NCI-H1694 treated with DMSO at 0.1 percent for 48 hours (cell line): ENCODE measurements at places on chromosomes 2 and 18.

DNA sequence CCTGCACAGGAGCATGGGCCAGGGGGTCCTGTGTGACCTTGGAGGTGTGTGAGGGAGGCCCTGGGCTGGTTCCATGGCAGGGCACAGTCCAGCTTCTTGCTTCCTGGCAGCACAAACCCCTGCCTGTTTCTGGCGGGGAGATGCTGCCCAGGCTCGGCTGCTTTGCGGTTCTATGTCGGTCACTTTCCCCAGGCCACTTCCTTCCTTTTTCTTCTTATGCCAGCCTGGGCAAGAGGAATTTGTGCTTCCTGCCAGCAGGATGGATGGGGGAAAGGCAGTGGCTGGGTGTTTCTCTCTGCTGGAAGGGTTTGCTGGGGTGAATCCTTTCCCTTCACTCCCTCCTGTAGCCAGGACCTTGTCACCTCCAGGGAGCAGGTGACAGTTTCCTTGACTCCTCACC lies 24.3 kb downstream of the ASAP2 start:
- DNase-seq = no peak

DNA sequence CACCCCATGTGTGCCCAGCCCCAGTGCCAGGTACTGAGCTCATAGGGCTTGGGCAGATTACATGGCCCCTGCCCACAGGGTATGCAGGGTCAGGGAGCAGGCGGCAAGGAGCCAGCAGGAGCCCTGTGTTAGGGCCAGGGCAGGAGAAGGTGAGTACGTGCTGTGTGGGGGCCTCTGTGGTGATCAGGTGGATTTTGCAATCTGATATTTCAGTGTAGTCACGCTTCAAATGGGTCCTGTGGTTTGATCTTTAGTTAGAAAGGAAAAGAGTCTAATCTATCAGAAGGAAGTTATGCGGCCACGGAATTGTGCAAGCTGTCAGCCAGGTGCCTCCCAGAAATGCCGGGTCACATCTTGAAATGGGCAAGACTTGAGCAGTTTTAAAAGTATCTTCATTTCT lies 13.9 kb downstream of the UBE2F start:
- no peak for DNase-seq

- no peak for DNase-seq
These were observed 11.2 kb upstream of the SP5 start for GRCh38 chr2:170703776-170704476.

- DNase-seq = no peak
These were observed 29.4 kb upstream of the BMP10 start for GRCh38 chr2:68900496-68901198.

- DNase-seq = no peak
These were observed 134.3 kb downstream of the TDRD15 start for GRCh38 chr2:21258082-21258481.

- no peak for DNase-seq
These were observed 72.7 kb upstream of the CCDC68 start for GRCh38 chr18:55031979-55032378.

GRCh38 chr2:114192362-114192761 lies 250.1 kb upstream of the DPP10 start:
- DNase-seq = no peak

DNA sequence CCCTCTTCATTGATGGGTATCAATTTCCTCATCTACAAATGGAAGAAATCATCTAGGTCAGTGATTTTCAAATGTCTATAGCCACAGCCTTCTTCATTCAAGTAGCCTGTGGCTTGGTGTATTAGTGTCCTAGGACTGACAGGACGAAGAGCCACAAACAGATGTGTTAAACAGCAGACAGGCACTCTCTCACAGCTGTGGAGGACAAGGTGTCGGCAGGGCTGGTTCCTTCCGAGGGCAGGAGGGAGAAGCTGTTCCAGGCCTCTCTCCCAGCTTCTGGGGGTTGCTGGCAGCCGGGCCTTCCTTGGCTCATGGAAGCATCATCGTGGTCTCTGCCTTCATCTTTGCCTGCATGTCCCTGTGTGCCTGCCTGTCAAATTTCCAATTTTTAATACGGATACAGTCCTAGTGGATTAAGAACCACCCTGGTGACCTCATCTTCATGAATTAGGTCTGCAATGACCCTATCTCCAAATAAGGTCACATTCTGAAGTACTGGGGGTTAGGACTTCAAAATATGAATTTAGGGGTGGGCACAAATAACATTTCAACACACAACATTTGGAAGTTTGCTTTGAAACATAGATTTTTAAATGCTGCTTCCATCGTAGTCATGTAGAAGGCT lies 86.5 kb downstream of the PTGR3 start:
- DNase-seq = no peak

DNA sequence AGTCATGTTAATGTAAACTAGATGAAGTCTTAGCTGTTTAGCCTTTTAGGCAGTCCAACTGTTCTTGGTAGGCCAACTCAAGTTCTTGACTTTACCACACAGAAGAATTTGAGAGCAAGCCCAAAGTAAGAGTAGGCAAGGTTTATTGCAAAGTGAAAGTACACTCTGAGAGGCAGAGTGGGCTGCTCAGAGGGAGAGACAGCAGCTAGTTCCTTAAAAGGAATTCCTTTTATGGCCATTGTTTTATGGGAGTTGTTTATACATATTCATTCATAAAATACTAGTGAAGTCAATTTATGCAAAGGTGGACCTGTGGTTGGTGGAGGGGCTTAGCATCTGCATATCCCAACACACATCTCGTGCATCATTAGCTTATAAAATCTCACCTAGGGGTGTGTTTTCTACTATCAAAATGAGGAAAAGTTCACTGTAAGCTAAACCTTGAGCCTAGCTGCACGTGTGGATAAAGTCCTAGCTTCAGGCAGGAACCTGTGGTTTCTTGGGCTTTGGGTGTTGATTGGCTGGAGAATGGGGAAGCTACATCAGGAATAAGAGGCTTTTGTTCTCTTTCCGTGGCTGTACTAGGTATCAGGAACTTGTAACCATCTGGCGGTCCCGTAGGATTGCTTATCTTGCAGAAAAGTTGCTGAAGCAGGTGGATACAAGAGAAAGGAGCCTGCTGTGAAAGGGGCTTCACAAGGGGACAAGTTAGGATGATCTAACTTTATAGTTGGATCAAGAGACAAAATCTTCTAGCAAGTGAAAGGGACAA lies 110.4 kb upstream of the GULP1 start:
- no peak for DNase-seq

DNA sequence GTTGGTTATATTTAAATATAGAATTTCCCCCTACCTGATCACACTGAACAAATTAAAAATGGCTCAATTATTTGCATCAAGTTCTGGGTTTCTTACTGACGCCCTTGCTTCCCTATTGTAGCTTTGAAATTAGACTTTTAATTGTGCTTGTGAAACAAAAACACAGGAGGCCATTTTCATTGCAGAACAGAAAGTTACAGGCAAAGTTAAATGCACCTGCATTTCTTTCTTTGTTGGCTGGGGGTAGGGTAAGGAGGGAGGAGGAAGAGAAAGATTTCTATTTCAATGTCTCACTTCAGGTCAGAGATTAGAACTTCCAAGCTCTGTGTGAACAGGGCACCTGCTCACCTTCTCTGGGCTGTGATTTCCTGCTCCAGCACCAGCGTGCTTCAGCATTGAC lies 199.6 kb downstream of the BCL11A start:
- no peak for DNase-seq

GRCh38 chr2:170258382-170258781 lies 80.4 kb downstream of the MYO3B start:
- no peak for DNase-seq

GRCh38 chr2:82879803-82880202 lies 1579.3 kb downstream of the SUCLG1 start:
- DNase-seq = no peak

DNA sequence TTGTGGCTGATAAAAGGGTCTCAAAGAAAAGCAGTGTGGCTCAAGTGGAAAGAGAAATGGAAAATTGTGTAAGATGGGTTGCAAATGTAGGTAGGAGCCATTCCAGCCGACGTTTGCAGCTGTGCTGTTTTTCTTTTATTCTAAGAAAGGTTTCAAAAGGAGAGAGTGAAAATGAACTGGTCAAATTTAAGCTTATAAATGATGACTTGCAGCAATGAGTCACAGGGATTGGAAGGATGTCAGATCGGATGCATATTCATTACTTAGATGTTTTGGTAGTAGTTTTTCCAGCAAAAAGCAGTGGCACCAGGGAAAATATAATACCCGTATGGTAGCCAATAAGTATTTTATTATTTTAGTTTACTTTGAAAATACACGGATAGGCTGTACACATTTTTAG lies 79.1 kb downstream of the LRRTM4 start:
- DNase-seq = no peak

DNA sequence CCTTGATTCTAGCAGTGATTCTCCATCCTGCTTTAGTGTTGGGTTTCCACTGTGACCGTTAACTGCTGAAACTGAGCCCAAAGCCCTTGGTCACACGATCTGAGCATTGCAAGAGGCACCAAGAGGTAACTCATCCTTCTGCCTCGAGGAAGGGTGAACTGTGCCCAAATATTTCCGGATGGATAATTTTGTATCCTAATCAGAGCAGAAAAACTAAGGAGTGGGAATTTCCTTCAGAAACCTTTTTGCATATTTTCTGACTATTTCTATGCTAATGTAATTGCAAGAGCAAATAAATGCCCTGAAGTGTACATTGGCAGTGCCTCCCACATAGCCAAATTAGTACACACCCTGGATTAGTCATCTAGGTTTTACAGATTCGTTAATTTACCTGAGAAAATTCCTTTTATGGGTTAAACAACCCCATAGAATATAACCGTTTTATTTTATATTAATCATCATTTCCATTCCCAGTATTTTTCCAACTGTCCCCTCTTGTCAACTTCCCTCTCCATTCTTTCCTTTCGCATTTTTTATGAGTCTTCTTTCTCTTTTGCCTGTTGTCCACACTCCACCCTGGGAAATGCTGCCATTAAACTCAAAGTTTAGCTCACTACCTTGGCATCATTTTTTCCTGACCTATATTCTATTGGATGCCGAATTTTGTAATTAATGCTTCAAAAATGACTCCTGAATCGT lies 31.7 kb upstream of the COBLL1 start:
- no peak for DNase-seq

DNA sequence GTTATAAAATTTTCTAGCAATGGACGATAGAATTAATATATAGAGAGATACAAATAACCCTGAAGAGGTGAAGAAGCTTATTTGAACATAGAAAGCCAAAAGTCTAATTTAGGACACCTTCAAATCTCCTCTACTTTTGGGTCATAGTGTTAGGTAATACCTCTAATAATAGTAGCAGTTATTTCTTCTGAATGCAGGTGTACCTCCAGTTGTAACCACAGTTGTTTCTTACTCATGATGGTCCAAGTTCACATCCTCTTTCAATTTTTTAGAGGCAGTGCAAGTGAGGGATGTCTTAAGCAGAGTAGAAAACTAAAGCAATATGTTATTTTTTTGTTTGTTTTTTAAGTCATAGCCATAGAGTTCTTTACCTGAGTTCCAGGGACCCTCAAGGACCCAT lies 429.5 kb downstream of the CCDC85A start:
- no peak for DNase-seq

GRCh38 chr2:57937456-57937855 lies 109.2 kb upstream of the VRK2 start:
- no peak for DNase-seq

- no peak for DNase-seq
These were observed 15.4 kb downstream of the GDF7 start for GRCh38 chr2:20682167-20682920.

GRCh38 chr2:226885769-226886435 lies 50.0 kb downstream of the RHBDD1 start:
- no peak for DNase-seq

GRCh38 chr18:9766740-9767139 lies 58.6 kb downstream of the RAB31 start:
- no peak for DNase-seq

GRCh38 chr2:54720563-54720962 lies 2.9 kb upstream of the EML6 start:
- no peak for DNase-seq

DNA sequence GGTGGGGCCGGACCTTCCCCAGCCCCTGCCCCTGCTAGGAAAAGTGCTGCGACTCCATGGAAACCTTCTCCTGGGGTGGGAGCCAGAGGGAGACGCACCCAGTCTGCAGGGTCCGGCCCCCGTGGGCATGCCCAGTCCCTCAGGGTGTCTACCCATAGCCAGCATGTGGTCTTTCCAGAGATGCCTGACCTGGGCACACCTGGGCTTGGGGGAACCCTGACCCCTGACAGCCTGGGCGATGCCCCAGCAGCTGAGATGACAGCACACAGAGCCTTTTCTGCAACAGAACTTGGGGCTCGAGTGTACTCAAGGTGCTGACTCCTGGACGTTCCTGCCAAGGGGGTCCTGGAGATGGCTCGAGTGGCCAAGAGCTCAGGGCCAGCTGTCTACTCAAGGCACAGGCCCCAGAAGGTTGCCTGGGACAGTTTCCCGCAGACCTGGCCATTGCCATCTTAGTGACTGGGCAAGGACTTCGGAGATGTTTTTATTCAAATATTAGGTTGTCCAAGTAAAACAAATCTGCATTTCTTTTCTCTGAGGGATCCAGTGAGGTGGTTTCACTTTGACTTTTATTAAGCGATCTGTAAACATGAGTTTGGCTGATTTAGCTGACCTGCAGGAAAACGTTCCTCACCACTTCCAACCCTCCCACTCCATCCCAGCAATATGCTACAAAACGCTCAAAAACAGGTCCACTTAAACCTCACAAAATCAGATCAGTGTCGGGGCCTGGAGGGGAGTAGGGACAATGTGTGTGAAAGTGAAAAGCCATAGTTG lies 228.0 kb downstream of the EIPR1 start:
- DNase-seq = no peak

DNA sequence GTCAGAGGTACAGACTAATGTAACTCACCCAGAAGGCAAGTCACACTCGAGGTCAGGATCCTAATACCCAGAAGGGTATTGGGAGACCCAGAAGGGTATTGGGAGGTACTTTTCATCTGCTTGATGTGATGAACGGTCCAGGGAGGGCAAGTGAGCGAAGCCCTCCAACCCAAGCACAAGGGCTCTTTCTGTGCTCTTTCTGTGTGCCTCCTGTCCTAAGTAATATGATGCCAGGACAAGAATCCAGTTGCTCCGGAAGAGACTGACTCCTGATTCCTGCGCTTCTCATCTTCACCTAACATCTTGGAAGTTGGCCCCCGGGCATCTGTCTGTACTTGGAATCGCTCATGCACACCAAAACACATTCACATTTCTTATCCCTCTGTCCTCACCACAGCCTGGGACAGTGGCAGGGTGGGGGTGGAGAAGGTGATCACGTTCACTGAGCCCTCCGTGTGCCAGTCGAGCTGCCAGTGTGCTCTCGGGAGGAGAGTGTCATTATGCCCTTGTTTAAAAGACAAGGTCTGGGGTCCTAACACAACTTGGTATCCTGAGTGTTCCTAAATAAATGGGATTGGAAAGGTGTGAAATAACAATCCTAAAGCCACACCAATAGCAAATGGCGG lies 17.1 kb downstream of the GYPC start:
- no peak for DNase-seq

DNA sequence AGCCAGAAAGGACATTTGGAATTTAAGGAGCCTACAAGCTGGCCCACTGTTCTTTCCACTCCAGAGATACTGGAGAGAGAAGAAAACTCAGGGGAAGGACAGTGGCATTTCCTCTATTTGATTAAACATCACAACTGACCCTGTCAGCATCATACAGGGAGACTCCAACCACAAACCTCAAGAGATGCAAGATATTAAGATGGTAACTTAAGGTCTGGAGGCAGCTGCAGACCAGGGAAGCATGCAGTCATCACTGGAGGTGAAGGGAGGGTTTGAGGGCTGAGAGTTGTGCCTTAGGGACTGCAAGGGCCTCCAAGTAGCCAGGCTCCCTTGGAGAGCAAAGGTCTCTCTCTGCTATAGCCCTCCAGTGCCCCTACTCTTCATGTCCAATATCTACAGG lies 67.4 kb downstream of the RNF152 start:
- no peak for DNase-seq
